ENCODE measurements at places on chromosomes 6 and 20.

- DNase-seq = peak; percentile 50
These were observed 1.9 kb upstream of the POU3F2 start for GRCh38 chr6:98832284-98833056.

DNA sequence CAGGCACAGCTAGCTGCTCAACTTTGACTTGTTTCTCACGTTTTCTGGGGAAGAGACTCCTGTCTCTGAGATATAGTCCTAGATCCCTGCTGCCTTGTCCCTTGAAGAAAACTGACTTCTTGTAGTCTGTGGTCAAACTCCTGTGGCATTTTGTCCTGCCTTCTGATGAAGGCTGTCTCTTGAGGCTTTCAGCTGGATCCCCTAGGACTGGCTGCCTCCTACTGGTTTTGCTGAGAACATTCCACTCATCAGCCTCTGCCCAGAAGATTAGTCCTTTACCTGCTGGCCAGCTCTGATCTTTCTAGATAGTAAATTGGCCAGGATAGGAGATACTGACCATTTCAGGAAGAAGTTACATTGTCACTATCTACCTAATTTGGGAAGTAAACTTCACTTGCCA is 71.9 kb upstream of the CNR1 start:
- DNase-seq = no peak

DNA sequence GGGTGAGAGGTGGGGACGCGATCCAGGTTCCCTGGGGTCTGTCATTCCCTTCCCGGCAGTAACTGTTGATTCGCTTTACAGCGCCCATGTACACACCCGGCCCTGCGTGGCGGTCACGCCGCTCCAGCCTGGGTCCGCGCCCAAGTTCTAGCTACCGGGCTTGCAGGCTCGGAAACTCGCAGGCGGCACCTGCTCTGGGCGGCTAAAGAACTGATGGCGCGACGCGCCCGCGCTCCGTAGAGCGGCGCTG is 1.4 kb upstream of the POU3F2 start:
- peak; percentile 43 for DNase-seq

GRCh38 chr6:53634184-53634631 is 31.3 kb downstream of the KLHL31 start:
- no peak for DNase-seq

DNA sequence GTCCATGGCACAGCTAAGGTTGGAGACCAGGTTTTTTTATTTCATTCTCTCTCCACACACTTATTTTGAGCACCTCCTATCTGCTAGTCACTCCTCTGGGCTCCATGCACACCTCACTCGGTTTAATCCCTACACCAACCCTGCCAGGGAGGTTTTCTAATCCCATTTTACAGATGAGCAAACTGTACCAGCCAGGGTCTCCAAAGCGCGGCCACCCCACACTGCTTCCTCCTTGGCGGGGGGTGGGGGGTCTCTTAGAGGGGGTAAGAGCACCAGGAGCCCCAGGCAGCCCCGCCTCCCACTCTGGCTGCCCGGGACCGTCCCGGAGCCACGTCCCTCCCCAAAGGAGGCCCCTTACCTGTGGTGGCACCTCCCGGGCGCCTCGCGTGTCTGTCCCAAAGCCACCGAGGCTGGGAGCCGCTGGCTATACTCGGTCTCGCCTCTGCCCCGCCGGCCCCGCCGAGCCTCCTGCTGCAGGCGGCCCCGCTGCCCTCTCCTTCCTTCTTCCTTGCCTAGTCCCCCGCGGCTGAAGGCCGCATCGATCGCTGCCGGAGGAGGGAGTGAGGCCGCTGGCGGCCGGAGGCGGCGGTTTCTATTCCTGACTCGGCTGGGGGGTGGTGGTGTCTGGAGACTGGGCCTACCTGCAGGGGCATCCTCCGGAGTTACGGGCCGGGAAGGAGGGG is at the start of gene KCNS1:
TSS of gene KCNS1 (minus strand) at position 565 of the 683 bp plus-strand sequence. CDS start 1,891 bp downstream, outside the sequence.
- no peak for DNase-seq

DNA sequence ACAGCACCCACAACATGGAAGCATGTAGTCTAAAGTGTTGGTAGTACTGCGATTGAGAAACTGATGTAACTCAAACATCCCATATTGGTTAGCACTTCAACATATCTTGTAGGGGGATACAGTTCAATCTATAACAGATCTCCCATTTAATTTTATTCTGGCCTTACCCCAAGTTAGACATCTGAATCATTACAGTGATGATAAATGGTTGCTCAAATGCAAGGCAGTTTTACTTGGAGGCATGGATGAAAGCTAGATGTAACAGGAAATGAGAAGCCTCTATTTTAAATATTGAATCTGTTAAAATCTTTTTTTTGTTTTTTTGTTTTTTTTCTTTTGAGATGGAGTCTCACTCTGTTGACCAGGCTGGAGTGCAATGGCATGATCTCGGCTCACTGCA is 44.2 kb upstream of the FAM50B start:
- DNase-seq = no peak

GRCh38 chr20:58392286-58392685 is 3.3 kb downstream of the VAPB start:
- DNase-seq = no peak

- peak; percentile 77 for DNase-seq
These were observed 695.2 kb downstream of the QKI start for GRCh38 chr6:164109770-164110140.

GRCh38 chr6:10403385-10404106 is 11.3 kb downstream of the TFAP2A start:
- no peak for DNase-seq

DNA sequence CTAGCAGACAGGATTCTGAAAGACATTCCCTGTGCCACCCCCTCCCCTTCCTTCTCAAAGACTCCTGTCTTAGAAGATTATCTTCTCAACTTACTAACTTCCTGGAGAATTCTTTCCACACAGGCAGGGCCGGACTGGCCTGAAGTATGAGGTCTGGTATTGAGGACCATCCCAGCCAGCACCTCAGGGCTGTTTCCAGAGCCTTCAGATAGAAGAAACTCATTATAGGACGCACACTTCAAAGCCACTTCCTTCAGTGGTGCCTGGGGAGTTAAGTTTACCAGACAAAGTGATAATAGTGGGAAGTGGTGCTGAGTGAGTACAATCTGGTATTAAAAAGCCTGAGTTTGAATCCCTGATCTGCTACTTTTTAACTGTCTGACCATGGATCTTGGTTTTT is 15.6 kb downstream of the KCNS1 start:
- DNase-seq = no peak

DNA sequence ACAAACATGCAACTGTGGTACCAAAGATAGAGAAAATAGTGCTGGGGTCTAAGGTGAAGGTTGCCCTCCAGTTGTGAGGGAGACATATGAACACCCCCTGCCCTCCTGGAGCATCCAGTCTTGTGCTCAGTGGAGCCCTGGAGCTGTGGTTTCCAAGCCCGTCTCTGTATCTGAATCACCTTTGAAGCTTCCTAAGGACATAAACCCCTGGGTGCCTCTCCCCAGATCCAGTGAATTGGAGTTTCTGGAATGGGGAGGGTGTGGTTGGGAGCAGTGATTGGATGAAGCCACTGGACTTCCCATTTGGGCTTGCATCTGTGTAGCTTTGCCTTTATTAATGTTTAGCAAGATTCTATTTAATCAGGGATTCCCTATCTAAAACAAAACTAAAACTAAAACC is 22.4 kb upstream of the E2F3 start:
- DNase-seq = no peak

DNA sequence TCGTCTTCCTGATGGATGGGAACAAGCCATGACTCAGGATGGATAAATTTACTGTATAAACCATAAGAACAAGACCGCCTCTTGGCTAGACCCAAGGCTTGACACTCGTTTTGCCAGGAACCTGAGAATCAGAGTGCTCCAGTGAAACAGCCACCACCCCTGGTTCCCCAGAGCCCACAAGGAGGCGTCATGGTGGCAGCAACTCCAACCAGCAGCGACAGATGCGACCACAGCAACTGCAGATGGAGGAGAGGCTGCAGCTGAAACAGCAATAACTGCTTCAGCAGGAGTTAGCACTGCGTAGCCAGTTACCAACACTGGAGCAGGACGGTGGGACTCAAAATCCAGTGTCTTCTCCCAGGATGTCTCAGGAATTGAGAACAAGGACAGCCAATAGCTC is 100.9 kb upstream of the SAMD5 start:
- peak; percentile 53 for DNase-seq

DNA sequence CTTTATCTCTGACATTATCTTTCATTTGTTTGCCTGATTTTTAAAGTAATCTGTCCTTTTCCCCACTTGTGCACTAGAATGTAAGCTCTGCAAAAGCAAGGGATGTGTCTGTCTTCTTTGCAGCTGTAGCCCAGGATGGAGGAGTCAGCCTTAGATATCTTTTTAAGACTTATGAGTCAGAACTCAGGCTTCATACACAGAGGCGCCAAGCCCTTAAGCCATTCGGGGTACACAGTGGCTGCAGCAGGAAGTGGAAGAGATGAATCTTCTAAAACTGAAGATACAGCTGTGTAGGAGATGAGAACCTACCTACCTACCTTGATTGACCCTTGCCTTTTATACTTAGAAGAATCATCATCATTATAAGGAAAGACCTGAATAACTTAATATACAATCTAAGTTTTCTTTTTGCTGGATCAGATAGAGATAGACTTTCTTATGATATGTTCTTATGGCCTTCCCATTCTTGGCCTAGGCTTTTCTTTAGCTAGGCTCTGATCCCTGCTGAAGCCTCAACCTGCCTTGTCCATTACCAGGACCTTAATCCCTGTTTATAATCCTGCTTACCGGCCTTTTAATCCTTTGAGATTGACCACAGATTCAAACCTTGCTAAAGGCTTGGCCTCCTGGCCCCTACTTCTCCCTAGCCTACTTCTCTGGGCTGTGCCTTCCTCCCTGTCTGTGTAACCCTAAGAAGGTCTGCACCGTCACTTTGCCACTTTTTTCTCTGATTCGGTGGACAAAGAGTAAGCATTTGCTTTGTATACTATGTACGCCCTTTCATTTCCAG is 304.5 kb downstream of the PRL start:
- DNase-seq = peak; percentile 56

DNA sequence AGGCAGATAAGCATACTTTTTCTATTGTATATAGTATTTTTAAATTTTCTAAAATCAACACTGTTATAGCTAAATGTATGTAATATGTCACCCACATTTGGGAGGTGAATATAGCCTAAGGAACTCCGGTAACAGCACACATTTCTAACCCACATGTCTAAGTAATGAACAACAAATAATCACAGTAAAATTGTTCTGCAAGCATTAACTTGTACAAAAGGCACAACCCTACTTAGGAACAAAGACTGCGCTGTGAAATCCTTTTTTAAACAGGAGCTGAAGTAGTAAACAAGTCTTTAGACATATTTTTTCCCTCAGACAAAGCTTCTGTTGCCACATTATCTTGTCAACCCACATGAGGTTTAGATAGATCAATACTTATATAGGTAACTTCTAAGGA is 872.4 kb upstream of the SLC35B3 start:
- DNase-seq = no peak

DNA sequence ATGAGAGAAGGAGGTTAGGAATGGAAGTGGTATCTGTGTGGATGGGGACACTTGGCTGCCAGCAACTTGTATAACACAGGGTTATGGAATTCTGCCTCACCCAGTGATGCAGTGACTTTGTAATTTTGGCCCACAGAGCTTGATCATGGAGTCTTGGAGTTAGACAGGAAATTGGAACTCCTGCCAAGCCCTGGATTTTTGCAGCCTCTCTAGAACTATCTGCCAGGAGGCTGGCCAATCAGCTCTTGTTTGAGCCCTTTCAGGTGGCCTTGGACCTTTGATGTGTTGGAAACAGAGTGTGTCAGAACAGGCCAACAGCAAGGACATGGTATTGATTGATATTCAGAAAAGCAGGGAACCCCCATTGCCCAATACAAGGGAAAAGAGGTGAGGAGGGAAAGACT is 157.7 kb upstream of the GGTLC1 start:
- DNase-seq = no peak

DNA sequence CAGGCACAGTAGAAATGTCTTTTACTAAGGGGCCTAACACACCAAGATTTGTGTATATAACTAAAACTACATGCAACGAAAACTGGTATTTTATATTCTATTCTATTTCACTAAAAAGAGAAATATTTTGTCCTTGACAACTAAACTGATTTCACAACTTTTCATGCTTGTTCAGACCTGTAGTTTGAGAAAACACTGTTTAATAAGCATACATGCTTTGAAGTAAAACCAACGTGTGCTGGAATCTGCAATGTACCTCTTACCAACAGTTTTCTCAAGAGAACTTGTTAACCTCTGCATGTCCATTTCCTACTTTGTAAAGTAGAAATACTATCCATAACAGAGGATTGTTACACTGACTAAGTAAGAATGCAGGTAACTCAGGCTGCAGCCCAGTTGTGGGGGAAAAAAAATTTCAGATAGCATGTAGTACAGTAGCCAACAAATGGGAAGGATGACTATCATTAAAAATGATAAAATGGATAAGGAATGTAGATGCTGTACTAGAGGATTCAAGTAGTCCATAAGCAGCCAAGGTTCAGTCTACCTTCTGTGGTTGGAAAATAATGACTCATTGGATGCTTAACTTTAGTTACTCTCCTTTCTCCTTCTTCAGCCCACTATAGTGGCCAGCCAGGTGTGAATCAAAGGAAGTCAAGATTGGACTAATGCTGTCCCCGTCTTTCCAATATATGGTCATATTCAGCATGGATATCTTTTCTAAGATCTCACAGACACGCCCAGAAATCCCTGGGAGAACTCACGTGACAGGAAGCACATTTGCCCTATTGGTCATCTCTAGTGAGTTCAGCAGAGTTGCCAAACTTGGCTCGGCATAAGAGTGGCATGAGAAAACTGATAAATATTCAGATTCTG is 65.2 kb downstream of the HFE start:
- DNase-seq = no peak

DNA sequence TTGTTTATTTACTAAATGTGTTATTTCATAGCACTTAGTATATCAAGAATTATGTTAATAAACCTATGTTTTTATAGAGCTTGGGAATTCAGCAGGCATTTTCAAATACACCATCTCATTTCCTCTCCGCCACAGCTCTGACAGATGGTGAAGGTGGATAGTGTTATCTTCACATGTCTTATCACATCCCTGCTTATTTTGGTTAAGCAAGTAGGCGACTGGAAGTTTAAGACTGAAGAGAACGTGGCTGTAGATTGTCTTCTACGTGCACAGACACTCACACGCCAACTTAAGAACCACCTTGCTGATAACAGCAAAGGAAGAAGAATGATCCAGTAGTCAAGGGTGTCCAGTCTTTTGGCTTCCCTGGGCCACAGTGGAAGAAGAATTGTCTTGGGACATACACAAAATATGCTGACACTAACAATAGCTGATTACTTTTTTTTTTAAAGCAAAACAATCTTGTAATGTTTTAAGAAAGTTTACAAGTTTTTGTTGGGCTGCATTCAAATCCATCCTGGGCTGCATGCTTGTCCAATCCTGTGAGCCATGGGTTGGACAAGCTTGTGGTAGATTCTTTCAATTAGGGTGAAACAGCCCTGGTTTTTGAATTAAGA is 43.3 kb upstream of the SCGN start:
- DNase-seq = no peak

DNA sequence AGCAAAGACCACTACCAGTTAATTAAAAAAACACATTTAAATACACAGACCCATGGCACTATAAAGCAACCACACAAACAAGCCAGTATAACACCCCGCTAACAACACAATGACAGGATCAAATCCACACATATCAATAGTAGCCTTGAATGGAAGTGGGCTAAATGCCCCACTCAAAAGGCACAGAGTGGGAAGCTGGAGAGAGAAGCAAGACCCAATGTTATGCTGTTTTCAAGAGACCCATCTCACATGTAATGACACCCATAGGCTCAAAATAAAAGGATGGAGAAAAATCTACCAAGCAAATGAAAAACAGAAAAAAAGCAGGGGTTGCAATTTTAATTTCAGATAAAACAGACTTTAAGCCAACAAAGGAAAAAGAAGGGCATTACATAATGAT is 125.4 kb upstream of the PTCHD4 start:
- DNase-seq = no peak
